Right kidney (tissue), 9 donors: ENCODE measurements at places on chromosomes 16 and 17.

- no peak for DNase-seq
Observed at GRCh38 chr17:56610321-56610720, 16.8 kb downstream of the NOG start.

GRCh38 chr16:88454523-88454947 lies 1.5 kb downstream of the ZFPM1 start:
- no peak for DNase-seq

- peak; percentile 56 for DNase-seq
Observed at GRCh38 chr16:1258906-1259759, 3.3 kb downstream of the TPSD1 start.

DNA sequence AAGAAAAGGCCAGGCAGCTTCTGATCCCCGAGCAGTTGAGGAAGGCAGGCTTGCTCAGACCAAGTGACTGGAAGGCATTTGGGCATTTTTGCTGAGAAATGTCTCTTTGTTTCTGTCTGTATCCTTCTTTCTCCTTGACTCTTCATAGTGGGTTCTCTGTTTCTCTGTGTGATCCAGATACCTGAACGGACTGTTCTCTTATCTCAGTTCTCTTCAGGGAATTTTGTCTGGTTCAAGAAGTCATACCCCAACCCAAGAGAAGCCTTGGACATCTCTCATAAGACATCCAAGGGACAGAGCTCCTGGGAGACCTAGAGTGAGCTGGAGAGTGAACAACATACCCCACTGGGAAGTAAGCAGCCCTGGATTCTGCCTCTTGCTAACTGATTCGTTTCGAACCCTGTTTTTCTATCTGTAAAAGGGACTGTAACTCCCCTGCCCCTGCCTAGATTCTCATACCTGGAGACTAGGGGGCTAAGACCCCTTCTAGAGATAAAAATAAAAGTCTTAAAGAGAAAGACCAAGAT lies 541 bp downstream of the CCL3 start:
- no peak for DNase-seq

GRCh38 chr16:4826980-4827379 lies 20.1 kb downstream of the GLYR1 start:
- DNase-seq, result no peak

- no peak for DNase-seq
Observed at GRCh38 chr17:82489117-82489516, 30.4 kb upstream of the FOXK2 start.

- DNase-seq, result peak; percentile 15
Observed at GRCh38 chr16:64437706-64438324, 684.0 kb downstream of the CDH11 start.

GRCh38 chr17:37574427-37574826 lies 34.8 kb downstream of the SYNRG start:
- no peak for DNase-seq

- DNase-seq, result no peak
Observed at GRCh38 chr16:2585651-2586081, 47.8 kb downstream of the PDPK1 start.

DNA sequence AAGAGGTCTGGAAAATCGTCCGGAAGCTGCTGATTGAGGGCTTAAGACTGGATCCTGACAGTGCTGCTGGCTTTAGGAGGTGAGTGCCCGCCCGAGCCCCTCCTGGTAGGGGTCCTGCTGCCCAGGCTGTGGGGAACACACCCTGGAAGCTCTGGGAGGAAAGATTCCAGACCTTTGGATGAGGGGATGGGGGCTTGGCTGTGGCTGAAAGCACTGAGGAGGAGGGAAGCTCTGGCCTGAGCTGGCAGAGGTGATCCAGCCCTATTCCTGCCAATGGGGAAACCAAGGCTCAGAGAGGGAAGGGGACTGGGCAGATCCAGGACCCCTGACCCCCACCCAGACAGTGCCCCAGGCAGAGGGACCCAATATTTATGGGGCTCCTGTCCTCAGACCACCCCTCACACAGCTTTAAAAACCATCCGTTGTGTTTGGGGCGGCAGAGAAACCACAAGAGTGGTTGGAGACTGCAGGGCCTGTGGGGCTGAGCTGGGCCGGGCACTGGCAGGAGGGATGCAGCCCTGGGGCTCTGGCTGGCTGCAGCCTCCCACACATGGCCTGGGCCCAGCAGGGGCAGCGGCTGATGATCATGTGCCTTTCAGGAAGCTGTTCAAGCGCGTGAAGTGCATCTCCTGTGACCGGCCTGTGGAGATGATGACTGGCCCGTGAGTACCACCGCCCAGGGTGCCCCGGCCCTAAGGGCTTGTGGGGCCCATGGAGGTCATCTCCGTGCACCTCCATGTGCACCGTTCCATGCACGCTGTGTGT lies 22.8 kb downstream of the UBALD1 start:
- no peak for DNase-seq

- DNase-seq, result no peak
Observed at GRCh38 chr16:3510416-3510815, 9.6 kb downstream of the CLUAP1 start.

DNA sequence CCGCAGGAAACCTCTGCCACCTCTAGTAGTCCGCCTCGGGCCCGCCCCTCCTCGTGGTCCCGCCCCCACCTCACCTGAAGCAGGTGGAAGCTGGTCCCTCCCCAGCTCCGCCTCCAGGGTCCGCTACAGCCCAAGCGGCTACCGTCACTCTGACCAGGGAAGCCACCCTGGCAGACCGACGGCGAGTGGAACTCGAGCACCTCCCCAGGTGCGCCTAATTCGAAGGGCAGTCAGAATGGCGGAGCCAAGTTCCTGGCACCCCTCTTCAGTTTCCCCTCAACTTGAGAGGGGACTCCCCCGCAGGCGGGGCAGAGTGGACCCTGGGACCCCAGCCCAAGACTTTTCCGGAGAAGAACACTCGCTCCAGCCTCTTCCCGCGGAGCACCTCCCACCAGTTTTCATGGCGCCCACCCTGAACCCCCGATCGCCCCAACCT lies 507 bp downstream of the FHOD1 start:
- DNase-seq, result no peak

- no peak for DNase-seq
Observed at GRCh38 chr17:52681480-52681879, 523.0 kb upstream of the CA10 start.

DNA sequence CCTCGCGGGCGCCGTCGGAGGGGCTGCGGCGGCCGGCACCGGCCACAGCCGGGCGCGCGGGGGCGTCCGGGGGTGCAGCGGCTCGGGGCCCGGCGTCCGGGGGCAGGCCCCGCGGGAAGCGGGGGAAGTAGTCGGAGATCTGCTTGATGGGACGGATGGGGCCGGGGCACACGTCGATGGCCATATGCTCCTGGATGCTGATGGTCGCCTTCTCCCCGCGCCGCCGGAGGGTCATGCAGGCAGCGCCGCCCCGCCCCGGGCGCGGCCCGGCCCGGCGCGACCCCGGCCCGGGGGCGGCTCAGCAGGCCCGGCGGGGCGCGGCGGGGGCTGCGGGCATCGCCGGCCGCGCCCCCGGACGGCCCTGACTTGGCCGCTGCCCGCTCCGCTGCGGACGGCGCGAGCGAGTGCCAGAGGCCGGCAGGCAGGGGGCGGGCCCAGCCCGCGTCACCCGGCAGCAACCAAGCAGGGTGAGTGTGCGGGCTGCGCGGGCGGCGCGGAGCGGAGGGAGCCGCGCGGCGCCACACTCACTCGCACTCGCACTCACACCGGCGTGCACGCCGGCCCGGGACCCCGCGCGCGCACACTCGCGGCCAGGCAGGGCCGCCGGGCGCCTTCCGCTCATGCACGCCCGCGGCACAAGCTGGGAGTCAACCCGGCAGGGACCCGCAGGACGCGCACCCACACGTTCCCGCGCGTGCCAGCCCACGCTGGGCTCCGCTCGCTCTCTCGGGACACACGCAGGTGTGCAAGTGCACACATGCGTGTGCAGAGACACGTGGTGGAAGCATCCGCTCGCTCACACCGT lies at the start of gene DOC2B:
DOC2B (minus strand) TSS at position 406 of the 805 bp plus-strand sequence; CDS start at position 235, 171 bp downstream.
- peak; percentile 62 for DNase-seq

DNA sequence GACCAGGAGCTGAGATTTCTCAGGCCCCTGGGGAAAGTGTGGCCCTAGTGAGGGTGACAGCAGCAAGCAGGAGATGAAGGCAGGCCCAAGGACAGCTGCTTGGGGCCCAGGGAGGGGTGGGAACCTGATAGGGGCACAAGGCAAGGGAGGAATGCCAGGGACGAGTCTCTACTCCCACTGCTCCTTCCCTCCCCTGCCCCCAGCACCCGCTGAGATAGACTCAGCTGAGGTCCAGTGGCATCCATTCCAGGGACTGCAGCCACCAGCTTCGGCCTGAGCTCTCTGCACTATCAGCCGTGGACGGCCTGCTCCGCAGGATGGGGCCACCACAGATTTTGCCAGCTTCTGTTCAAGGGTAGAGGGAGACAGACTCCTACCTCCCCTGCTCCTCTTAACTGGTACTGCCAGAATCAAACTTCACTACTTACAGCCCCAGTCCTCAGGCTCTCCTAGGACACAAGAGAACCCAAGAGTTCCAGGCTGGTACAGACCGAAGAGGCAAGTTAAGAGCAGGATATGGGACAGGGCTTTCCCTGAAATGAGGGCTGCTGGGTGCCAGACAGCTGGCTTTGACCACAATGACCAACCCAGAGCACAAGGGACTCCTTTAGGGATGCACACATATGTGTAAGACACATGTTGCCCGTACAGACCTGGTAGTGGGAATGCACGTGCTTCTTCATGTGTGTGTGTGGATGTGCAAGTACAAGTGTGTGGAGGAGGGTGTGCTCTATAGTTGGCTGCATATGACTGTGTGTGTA lies 5.5 kb downstream of the CACNB1 start:
- no peak for DNase-seq

DNA sequence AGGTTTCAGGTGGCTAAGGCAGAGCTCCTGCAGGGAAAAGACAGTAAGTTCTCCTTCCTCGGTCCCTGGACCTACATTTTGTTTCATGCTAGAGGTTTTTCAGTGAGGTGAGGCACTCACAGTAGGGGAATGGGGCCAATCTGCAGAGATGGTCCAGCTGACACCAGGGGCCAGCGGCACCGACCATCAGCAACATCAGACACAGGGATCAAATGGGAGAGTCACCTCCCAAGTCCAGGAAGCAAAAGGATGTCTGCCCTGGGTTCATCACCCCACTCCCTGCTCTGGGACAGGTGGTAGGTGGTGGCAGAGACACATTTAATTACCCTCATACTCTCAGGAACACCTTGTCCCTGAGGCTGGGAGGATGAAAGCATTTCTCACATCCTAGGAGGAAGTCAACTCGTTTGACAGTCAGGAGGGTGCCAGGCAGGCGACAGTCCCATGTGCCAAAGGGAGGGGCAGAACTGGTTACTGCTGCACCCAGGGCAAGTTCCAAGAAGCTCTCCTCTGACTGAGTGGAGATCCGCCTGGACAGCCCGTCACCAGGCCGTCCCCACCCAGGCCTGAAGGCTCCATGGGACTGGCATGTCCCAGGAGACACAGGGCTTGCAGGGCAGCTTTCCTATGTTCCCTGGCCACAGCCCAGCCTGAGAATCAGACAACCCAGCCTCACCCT lies 19.2 kb downstream of the ATP6V0D1 start:
- no peak for DNase-seq

GRCh38 chr17:81550285-81550684 lies 1.9 kb downstream of the FAAP100 start:
- DNase-seq, result no peak

DNA sequence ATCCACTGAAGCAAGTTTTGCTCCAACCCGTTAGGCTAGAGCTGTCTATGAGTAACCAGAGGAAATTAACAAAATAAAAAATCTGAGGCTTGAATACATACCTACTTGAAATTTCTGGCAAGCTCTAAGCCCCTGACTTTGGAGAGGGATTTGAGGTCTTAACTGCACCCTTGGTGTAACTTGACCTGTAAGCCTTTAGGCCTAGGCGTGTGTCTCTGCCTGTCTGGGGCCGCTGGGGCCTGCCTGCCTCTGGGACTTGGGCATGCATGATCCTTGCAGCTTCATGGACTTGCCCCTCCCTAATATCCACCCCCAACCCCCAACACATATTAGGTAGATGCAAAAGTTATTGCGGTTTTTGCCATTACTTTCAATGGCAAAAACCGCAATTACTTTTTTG lies 3.7 kb upstream of the CDC42EP4 start:
- no peak for DNase-seq

- no peak for DNase-seq
Observed at GRCh38 chr16:49632086-49632794, 223.7 kb downstream of the ZNF423 start.

- DNase-seq, result no peak
Observed at GRCh38 chr17:75650874-75651273, 16.1 kb downstream of the RECQL5 start.

DNA sequence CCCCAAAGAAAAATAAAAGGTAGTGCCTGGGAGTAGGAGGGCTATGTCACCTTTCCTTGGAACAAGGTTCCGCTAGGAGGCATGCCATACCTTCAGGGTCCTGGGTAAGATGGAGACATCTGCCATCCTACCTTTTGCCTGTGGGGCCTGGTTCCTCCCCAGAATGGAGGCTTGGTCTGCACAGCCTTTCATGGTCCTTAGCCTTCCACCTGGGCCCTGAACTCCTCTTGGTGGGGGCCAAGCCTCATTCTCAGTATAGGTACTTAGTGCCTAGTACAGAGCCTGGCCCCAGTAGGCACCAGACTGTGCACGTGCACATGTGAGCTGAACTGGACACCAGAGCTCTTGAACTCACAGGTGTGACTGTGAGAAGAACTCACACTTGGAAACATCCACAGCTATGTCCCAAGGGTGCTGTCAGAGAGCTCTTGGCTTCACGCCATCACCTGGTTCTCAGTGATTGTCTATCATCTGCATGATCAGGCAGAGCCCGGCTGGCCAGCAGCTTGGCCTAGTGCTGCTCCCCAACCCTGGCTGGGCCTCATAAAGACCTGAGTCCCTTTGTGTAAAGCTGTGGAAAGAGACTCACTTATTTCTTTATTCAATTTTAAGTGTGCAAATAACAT lies 143.2 kb downstream of the SOCS1 start:
- no peak for DNase-seq

GRCh38 chr16:19746561-19746960 lies 28.5 kb downstream of the IQCK start:
- no peak for DNase-seq

DNA sequence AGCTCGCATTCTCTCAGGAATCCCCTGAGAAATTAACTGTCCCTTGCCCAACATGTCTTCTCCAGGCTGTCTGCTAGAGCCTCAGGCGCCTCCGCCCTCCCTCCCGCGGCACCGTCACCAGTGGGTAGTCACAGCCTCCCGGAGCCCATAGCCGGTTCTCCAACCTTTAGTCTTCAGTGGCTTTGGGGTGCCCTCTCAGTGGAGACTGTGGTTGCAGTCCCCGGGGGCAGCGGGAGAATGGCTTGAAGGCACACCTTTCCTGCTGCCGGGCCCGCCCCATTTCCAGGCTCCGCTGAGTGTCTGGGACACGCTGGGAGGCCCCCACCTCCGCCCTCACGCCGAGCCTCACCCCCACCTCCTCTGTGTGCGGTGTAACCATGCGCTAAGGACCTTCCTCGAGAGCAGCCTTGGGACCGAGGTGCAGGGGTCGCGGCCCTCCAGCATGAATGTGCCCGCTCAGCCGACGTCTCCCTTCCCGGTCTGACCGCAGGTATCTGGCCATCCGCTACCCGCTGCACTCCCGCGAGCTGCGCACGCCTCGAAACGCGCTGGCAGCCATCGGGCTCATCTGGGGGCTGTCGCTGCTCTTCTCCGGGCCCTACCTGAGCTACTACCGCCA lies 1.7 kb downstream of the GALR2 start:
- peak; percentile 58 for DNase-seq

GRCh38 chr17:62790564-62790986 lies 17.5 kb downstream of the MARCHF10 start:
- DNase-seq, result no peak
